ENCODE measurements at places on chromosomes 5 and 9.

DNA sequence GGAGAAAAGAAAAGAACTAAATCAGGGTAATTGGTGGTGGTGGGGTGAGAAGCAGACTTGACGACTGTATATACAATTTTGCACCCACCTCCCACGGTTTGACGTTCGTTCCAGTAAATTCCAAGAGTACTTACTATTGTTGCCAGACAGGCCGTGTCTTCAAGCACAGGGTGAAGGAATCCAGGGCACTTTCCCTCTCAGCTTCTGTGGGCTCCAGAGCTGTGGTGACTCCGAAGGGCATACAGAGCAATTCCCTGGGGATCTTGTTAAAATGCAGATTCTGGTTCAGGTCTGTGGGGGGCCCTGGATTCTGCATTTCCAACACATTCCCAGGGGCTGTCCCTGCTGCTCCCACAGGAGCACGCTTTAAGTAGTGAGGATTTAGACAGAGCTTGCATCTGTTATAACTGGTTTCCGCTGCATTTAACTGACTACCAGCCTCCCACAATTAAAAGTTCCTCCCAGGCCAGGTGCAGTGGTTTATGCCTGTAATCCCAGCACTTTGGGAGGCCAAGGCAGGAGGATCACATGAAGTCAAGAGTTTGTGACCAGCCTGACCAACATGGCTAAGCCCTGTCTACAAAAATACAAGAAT, 49.3 kb upstream of the FANCC start:
- DNase-seq: no peak

DNA sequence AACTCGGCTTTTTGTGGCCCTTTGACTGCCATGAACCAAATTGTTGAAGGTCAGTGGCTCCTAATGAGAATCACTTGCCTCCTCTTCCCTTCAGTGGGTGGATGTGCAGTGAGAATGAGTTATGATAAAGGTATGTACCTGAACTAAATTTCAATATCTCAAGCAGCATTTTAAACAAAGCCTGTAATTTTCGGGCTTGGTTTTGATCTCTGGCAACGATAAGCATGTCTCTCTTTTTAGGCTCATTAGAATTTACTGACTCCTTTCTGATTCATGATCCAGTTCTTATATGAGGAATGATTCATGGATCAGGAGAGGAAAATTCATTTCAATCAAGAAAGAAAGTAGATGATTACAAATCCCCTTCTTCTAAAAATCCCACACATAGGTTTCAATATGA, 305.5 kb downstream of the ARRDC3 start:
- no peak for DNase-seq

GRCh38 chr5:142547445-142548380, 138.2 kb downstream of the FGF1 start:
- DNase-seq: no peak

- no peak for DNase-seq
Observed at GRCh38 chr5:172830876-172831662, 3.0 kb upstream of the ERGIC1 start.

DNA sequence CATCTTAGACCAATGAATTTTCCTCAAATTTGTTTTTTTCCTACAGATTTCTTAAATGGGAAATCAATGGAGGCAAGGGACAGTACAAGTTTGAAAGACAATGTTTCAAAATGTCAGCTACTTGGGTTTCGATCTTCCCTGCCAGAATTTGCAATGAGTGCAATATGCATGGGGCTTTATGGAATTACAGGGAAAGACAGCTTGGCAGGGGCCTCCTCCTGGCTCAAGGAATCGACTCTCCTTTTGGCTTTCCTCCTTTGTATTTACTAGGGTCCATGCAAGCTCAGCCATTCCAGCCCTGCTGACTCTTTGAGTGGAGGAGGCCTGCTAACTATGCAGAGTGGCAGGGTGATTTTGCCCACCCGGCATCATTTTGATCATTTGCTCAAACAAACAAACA, 63.2 kb downstream of the MED27 start:
- DNase-seq: no peak

GRCh38 chr9:136345281-136346156, 18.0 kb downstream of the DNLZ start:
- DNase-seq: no peak

DNA sequence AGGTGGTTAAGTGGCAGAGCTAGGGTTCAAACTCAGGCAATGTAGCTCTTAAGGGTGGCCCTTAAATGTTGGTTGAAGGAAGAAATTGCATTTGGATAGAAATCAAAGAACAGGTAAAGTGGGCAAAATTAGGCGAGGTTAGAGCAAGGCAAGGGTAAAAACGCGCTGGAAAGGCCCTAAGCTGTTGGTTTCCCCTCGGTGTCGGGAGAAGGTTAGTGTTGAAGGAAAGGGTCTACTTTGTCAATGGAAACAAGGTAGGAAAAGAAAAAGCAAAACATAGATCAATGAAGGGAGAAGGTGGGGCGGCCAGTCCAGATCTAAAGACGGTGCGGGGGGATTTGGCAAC, 431 bp downstream of the FASTKD3 start:
- no peak for DNase-seq

DNA sequence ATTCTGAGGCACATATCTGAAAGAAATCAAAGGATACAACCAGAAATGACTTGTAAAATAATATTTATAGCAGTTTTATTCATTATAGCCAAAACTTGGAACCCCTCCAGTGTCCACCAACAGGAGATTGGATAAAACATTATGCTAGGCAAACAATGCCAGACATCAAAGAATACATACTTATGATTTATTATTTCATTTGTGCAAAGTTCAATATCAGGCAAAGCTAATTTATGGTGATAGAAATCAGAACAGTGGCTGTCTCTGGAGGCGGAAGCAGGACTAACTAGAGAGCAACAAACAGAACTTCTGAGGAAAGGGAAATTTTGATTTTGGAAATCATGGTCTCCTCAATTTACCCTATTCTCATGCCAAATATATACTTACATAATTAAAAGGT, 193.1 kb downstream of the ICE1 start:
- no peak for DNase-seq

- no peak for DNase-seq
Observed at GRCh38 chr5:81783401-81783800, 32.5 kb upstream of the SSBP2 start.

DNA sequence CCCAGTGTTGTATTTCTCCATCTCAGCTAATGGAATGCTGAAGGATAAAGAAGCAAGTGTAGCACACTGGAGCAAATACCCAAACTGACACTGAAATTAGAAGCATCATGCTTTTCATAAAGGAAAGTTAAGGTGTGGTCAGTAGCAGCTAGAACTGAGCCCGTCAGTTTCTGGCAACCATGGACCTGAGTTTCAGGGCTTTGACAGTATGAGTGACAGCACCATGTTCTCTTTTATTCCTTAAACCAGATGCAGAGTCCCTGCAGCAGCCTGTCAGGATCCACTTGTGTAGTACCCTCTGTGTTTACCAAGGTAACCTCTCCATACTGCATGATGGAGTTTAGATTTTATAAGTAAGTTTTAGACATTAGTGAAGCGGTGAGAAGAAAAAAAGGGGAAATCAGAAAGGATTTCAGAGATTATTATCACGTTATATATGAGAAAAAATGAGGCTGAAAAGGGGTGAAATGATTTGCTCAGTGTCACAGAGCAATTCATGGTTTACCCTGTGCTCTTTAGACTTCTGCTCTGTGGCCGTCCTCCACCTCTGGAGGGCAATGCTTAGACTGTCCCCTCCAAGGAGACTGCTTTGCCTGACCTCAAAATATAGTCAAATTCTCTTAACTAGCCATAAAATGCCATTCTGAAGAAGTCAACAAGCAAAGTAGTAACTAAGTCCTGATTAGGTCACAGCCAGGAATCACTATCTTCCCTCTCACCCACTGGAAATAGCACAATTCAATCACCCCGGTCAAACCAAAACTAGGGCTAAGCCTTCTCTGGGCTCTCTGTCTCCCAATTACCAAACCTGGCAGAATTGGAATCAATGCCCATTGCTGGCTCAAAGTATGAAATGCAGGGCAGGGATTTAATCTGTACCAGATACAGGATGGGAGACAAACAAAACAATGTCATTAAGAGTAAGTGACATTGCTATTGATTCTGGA, 10.5 kb upstream of the MYOT start:
- DNase-seq: no peak

- no peak for DNase-seq
Observed at GRCh38 chr9:18761742-18762300, 271.2 kb downstream of the SAXO1 start.

DNA sequence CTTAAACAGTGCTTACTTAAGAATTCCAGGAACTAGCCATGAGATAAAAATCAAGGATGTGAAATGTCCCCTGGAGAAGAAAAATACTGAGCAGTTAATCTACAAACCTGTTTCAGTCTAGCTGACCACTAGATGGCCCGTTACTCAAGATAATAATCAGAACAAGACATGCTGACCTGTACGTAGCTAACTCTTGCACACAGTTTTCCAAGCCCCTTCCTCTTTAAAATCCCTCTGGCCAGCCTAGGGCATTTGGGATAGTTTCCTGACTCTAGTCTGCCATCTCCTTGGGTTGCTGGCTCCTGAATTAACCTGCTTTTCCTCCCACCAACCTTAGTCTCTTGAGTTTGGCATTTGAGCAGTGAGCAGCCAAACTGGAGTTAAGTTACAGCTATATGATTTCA, 59.2 kb upstream of the TRAF1 start:
- DNase-seq: no peak
